ENCODE measurements at places on chromosomes 1 and 21.

DNA sequence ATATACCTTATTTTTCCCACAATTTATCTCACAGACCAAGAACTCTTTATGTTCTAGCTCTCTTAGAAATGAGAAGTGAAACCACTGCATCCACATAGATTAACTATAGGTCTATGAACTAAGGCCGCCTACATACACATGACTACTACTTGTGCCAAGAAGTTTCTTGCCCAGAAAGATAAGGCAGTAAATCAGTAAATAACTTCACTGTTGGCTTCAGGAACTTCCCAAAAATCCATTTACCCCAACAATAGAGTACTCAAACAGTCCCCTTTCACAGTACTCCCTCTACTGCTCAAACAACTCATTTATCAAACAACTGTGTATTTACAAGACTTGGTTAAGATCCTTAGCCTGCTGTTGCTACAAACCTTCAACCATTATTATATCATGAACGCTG is 96.5 kb downstream of the NME7 start:
- DNase-seq, result peak; percentile 79

DNA sequence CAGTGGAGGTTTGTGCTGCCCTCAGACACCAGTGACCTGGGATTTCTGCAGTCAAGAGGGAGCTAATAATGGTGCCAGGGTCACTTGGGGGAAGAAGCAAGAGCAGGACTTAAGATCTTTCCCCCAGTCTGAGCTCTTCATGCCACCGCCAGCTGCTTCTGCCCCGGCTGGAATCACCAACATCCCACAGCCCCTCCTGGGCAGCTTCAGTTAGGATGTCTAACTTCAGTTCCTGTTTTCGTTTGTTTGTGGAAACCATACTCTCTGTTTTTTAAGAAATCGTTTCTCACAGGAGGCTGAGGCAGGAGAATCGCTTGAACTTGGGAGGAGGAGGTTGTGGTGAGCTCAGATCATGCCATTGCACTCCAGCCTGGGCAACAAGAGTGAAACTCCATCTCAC is 25.6 kb upstream of the PRDM2 start:
- no peak for DNase-seq

GRCh38 chr1:78055565-78056132 is 9.9 kb downstream of the GIPC2 start:
- no peak for DNase-seq

- no peak for DNase-seq
Measured at GRCh38 chr1:61270761-61271411, 188.5 kb downstream of the NFIA start.
